Fibroblast of skin of right quadriceps (primary cell): ENCODE measurements at places on chromosomes 7 and 10.

- DNase-seq: peak; percentile 50
Measured at GRCh38 chr7:137961200-137962177, 40.4 kb downstream of the CREB3L2 start.

DNA sequence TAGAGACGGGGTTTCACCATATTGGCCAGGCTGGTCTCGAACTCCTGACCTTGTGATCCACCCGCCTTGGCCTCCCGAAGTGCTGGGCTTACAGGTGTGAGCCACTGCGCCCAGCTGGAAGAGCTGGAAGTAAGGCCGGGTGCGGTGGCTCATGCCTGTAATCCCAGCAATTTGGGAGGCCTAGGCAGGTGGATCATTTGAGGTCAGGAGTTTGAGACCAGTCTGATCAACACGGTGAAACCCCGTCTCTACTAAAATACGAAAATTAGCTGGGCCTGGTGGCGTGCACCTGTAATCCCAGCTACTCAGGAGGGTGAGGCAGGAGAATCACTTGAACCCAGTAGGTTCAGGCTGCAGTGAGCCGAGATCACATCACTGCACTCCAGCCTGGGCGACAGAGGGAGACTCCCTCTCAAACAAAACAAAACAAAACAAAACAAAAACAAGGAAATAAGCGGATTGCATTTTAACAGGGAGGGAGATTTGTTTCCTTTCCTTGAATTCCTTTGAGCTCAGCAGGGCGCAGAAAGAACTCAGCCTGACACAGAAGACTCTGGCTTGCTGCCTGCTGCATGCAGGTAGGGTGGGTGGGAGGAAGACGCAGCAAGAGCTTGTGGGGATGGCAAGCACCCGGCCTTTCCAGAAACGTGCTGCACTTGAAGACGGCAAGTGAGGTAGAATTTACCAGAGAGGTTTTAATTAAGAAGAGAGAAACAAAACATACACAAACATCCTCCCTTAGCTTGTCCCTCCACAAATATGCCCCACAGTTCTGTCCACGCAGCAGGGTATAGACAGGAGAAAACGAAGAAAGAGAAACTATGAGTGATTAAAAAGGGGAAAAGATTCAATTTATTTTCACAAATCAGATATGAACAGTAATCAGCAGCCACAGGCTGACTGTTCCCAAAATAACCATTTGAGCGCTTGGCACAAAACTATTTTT is 148.0 kb downstream of the RNF216 start:
- DNase-seq: no peak

DNA sequence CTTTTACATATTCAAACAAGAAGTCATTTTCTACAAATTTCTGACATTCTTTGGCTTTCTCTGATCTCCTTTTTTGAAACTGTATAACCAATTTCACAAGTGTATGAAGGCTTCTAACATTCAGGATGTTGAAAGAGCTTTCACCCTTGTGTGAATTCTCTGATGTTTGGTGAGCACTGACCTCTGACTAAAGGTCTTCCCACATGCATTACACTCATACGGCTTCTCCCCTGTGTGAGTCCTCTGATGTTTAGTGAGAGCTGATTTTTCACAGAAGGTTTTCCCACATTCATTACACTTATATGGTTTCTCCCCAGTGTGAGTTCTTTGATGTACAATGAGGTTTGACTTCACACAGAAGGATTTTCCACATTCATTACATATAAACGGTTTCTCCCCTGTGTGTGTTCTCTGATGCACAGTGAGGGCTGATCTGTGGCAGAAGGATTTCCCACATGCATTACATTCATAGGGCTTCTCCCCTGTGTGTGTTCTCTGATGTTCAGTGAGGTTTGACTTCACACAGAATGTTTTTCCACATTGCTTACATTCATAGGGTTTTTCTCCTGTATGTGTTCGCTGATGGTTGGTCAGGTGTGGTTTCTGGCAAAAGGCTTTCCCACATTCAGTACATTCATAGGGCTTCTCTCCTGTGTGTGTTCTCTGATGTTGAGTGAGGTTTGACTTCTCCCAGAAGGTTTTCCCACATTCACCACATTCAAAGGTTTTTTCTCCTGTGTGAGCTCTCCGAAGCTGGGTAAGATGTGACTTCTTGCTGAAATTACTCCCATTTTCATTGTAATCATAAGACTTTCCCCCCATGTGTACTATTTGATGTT is 25.7 kb downstream of the ZNF248 start:
- no peak for DNase-seq

DNA sequence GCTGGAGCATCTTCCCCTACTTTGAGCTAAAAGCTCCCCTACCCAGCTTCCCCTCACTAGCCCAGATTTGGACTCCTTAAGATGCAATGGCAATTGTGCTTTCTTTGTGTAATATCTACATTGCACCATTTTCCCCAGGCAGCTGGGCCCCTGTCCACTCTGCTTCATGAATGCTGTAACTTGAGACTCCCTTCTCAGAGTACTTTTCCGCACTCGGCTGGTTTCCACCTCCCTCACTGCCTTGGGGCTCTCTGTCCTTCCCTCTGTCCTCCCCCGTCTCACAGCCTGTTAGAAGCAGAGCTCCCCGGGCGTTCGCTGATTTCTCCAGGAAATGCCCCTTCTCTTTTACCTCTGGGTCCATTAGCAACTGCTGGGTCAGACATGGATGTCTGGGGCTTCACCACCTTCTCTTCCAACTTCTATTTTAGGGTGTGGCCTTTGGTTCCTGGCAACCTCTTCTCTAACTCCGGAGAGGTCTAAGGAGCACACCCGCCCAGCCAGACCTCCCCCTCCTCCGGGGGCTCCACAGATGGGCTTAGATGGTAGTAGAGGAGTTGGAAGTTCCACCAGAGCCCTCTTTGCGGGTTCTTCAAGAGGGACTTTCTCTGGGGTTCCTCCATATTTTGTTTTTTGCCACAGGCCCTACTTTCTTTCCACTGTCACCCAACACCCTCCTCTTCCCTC is 2.9 kb upstream of the TMEM72 start:
- DNase-seq: peak; percentile 39

- DNase-seq: no peak
Measured at GRCh38 chr10:3238115-3238871, 65.7 kb upstream of the PITRM1 start.

DNA sequence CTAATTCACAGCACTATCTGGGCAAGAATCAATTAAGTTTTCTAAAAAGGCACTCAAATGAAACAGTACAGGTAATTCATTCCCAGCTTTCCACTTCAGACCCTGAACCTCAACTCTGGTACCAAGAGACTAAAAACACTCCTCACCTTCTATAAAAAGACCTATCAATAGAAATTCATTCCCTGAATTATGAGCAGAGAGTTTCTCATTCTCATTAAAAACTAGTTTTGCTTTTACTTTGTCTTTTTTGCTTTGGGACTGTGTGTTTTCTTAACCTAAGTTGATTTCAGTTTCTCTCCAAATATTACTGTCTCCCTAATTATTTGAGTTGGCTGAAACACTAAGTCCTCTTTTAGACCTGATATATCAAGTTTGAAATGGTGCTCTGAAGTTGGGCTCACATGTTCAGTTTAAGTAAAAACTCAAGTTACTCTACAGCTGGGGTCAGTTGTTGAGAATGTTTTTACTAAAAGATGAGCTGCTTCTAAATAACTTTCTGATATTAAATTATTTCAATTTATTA is 189.5 kb downstream of the JAZF1 start:
- DNase-seq: no peak

DNA sequence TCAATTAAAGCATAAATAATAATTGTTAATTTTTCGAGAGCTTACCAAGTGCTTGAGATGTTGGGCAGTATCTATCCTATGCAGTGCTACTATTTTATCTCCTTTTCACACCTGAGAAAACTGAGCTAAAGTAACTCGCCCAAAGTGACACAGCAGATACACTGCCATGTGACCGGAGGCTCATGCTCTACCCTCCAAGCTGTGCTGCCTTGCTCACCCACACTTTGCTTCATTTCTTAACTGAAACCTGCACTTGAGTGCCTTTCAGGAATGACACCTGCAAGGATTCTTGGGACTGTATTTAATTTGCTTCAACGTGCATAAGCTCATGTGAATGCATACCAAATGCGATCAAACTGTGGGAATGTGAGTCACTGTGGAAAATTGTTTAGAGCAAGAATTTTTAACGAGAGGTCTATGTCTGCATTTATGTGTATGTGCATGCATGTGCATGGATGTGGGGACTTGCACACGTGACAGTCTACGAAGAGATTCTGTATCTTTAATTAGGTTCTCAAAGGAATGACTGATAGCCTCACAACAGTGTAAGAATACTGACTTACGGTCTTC is 119.2 kb downstream of the ADCYAP1R1 start:
- DNase-seq: no peak

DNA sequence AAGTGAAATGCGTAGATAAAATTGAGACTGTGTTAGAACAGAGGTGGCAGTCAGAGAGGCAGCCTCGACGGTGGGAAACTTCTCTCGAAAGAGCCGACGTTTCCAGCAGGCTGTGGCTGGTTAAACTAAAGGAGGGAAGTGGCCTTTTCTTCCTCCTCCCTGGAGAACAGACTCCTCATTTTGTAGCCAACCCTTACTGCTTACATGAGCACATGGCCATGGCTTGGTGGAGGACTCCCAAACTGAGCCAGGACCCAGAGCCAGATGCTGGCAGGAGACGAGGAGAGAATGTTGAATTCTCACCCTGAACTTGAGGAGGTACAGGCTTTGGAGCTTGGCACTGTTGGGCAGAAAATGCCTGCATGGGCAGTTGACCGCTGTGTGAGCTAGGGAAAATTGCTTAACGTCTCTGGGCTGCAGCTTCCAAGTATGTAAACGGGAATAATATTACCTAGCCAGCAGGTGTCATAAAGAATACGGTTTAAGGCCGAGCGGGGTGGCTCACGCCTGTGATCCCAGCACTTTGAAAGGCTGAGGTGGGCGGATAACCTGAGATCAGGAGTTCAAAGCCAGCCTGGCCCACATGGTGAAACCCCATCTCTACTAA is 24.5 kb downstream of the MMD2 start:
- no peak for DNase-seq

DNA sequence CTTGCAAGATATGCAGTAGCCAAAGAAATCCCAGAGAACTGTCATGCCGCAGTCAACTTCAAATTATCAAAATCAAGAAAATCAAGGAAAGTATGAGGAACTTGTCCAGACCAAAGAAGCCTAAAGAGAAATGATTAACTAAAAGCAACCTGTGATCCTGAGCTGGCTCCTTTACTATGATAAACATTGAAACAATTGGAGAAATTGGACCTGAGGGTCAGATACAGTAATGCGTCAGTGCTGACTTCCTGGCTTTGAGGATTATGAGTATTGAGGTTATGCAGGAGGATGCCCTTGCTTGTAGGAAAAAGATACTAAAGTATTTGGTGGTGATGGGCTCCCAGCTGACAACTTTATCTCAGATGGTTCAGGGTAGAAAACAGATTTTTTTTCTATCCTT is 324.7 kb upstream of the AKR1E2 start:
- DNase-seq: no peak

GRCh38 chr7:101549734-101550133 is 79.4 kb downstream of the MYL10 start:
- no peak for DNase-seq

DNA sequence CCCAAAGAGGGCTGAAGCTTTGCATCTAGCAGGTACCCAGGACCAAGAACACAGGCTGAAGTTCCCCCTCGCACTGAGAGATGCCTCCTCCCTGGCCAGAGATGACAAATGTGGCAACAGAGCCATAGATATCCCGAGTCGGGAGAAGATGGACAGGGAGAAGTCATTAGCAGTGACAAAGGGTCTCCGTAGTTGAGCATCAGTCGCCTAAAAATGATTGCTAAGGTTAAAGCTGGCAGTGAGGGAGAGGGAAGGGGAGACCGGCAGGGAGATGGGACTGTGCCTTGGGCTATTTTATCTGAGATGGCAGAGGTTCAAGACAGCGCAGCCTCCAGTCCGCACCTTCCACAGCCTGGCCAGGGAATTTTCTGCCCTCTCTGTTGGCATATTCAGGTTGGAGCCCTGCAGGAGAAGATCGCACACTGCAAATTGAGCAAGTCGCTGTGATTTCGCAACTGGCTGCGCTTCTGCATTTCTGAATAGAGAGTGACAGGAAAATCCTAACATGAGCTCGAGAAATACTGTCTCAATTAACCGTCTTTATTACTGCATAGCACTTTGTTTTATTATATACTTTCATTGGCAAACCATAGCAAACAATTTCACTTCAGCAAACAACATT is 238.9 kb upstream of the GPR26 start:
- no peak for DNase-seq

DNA sequence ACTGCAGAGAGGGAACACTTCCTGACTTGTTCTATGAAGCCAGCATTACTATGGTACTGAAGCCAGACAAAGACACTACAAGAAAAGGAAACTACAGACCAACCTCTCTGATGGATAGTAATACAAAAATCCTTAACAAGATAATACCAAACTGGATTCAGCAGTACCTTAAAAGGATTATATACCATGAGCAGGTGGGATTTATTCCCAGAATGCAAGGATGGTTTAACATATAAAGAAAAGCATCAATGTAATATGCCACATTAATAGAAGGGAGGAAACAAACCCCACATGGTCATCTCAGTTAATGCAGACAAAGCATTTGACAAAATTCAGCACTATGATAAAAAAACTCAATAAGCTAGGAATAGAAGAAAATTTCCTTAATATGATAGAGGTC is 47.2 kb downstream of the EBLN1 start:
- DNase-seq: no peak

DNA sequence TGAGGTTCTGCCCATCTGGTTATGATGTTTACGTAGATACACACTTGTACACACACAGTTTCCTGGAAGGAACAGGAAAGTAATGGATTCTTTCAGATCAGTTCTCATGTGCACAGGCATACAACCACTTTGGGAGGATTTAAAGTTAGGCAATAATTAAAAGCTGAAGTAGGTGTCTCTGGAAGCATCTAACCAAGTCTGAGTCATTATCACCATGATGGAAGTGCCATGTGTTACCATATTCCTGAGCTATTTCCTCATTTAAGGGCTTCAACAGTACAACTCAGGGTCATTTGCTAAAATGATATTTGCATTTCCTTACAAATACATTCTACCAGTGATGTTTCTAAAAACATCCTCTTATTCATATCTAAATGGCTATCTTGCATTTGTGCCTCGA is 41.4 kb upstream of the BET1 start:
- no peak for DNase-seq

DNA sequence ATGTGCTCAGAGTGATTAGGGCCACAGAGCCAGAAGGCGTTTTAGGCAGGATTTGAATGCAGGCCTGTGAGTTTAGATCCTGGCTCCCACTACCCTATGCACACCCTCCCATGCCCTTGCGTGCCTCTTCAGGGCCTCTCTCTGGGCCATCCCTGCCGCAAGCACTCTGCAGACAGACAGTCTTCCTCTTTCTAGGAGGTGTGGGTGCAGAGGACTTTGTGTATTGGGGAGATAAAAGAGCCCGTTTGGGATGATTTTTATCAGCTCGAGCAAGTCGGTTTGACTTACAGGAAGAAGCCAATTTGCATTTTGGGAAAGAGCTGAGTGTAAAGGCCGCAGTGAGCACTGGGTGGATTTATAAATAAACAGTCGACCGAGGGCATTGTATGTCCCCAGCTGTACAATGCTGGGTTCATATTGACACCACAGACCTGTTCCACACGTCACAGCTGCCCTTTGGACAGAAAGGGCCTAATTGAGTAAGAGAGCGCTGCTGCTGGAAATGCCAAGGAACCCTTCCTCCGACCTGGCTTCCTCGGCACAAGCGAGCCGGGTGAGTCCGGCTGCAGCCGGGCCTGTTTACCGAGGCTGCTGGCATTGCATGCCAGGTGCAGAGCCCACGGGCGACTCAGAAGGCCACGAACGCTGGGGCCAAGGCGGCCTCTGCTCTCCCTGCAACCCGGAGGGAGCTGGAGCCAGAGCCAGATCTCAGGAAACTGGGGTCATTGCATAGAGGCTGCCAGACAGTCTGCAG is 25.1 kb downstream of the ZMIZ1 start:
- DNase-seq: no peak
